ENCODE measurements at places on chromosomes 4 and X.

DNA sequence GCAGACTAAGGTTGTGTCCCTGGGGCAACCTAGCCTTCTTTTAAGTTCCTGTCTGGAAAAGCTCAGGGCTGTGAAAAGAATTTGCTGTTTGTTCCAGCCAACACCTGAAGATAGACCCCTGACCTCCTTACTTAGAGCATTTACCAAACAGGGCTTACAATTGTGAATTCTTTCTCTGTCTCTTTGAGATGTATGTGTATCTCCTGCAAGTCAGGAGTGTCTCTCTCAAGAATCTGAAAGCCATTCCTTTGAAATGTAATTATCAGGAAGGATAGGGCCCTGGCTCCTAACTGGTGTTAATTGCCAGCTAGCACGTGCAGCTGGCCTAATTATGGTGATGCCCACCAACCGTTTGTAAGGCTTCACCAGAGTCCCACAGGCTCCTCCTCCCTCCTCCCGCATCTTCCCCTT lies 18.2 kb downstream of the CCNG2 start:
- no peak for DNase-seq

DNA sequence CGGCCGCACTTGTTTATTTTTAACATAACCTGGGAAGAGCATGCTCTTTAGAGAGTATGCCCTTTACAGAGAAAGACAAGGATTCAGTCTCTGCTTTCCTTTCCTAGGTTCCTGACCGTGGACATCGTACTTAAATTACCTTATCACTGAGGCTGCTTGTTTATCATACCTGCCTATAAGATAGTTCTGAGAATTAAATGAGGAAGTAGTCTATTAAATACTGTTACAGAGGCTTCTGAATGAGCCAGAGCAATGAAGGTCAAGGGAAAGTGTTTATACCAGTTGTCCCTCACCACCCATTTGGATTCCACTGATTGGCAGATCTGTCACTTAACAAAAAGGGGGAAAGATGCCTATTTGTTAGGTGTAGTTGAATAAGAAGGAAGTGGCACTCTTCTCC lies 10.0 kb downstream of the TXLNG start:
- no peak for DNase-seq

- no peak for DNase-seq
Observed at GRCh38 chr4:139282065-139282720, 2.2 kb upstream of the MGARP start.

GRCh38 chr4:7073526-7074390 lies 5.9 kb upstream of the GRPEL1 start:
- no peak for DNase-seq

DNA sequence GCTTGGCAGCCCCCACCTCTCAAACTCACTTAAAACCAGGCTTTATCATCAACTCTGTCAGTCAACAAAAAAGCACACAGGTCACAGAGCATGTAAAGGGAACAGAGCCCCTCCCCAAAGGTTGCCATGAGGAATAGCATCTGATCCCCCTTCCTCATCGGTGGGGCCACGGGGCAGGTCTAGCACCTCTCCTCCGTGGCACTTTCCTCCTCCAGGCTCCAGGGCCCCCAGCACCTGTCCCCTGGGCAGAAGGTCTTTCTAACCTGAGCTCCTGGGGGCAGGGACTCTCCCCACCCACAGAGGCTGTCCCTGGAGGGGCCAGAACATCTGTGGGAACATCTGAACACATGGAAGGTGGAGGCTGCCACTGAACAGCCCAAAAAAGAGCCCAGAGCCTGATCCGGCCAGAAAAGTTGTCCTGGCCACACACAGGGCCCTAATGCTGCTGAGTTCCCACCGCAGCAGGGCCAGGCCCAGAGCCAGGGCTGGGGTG lies 65.7 kb downstream of the ZFYVE28 start:
- DNase-seq, result no peak

DNA sequence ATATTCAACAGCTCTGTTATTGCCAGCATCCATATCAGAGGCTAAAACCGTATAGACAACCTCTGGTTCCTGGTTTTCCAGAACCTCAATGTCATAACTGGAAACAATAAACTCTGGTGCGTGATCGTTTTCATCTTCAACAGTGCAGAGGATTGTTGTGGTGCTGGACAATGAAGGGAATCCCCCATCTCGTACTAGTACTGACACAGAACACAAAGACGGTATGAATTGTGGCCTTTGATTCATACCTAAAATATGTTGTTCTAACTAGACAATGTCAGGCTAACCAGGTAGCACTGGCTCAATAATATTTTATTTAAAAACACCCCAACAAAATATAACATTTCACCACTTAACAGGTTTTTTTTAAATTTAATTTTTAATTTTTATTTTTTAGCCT lies 186.9 kb downstream of the DCHS2 start:
- no peak for DNase-seq

GRCh38 chr4:187470061-187470460 lies 525.5 kb upstream of the ZFP42 start:
- DNase-seq, result no peak

- no peak for DNase-seq
Observed at GRCh38 chrX:40267334-40268187, 169.8 kb upstream of the BCOR start.

DNA sequence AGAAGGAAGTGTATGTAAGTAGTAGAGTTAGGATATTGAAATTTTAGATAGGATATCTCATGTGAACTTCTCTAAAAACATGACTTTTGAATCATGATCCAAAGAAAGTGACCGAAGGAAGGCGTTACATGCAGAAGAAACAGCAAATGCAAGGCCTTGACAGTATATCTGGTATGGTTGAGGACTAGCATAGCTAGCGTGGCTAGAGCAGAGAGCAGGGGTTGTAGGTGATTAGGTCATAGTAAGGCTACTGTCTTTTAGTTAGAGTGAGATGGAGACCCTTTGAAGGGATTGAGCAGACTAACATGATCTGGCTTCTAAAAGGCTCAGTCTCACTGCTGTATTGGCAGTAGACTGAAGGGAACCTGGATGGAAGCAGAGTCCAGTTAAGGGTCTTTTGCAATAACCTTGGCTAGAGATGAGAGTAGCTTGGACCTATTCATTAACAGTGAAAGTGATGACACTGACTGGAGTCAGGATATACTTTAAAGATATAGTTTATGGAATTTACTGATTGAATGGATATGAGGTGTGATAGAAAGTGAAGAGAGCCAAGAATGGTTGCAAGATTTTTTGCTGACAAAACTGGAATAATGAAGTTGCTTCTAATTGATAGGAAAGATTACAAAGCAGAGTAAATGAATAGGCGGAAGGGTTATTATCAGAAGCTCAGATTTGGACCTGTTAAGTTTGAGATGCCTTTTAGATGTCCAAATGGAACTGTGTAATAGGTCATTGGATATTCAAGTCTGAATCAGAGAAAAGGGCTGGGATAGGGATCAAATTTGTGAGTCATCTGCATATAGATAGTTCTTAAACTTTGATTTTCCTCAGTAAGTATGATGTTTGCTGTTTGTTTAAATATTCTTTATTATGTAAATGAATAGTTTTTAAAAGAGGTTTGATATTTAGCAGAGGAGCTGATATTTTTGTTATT lies 59.8 kb downstream of the MRPL1 start:
- DNase-seq, result no peak

DNA sequence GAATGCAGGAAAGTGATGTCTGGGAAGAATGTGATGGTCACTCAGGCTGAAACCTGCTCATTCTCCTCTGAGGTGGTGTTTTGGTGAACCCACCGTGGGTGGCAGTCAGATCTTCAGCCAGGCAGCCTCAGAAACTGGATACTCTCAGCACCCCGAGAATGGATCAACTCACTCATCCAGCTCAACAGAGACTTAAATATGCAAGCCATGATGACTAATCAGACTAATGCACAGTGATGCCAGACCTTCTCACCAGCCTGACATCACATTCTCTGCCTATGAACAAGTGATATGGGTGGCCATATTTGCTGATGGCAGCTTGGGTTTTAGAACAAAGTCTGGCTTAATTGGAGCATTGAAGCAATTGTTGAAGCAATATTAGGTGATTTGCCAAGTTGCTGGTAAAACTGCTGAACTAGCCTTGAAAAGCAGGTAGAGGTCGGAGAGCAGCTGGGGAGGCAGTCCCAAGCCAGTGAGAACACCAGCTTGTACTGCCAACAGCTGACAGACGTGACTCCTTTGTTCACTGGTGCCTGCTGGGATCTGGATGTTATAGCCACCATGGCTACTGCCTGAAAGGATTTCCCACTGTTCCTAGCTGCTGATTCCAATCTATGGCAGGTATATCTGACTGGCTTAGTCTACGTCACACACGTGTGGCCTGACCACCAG lies 608.1 kb downstream of the MID1IP1 start:
- no peak for DNase-seq

GRCh38 chr4:188778905-188779304 lies 639.7 kb downstream of the TRIML1 start:
- no peak for DNase-seq

GRCh38 chr4:56424697-56425514 lies 10.5 kb downstream of the PPAT start:
- peak; percentile 6 for DNase-seq

DNA sequence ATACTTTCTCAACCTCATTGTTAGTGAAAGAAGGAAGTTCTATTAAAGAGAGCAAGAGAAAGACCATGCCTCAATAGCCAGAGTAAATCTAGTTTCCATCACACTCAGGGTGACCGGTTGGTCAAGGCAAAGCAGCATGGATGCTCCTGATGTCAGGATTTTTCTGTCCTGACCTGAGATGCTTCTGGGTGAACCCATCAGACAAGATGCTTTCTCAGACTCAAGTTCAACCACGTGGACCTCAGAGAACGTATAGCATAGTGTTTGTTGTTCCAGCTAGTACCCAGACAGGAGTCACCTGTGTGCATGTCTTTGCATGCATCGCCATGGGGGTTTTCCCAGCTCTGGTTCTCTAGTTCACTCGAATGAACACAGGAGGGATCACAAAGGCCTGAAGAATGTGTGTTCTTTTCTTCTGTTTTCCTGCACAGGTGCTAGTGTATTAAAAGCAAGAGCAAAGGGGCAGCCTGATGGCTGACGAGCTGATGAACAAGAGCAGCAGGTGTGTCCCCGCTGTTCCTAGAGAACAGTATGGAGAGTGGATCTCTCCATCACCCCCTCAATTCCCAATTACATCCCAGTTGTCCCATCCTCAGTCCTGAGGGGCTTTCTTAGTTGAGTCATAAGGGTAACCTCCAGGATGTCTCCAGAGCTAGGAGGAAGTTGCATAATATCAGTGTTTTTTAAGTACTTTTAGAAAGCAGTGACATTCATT lies 110.5 kb upstream of the ENPP6 start:
- peak; percentile 30 for DNase-seq

- DNase-seq, result no peak
Observed at GRCh38 chr4:98293104-98293887, 32.1 kb downstream of the RAP1GDS1 start.

DNA sequence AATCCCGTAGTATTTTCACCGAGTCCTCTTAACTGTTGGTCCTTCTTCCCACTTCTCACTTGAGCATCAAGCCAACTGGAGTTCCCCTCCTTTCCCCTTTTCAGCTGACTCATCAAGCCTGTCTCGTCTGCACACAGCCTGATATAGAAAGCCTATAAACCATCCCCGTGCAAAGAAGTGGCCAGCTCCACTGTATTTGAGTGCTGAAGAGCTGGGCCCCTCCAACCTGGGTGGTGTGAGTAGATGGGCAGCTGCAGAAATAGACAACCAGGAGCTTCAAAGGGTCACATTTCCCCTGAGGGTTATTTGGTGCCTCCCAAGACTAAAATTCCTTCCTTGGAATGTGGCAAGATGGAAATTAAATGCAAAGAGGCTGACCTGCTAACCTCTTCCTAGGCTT lies 199.7 kb downstream of the HS6ST2 start:
- DNase-seq, result no peak
